ENCODE measurements at places on chromosomes 3 and 15.

DNA sequence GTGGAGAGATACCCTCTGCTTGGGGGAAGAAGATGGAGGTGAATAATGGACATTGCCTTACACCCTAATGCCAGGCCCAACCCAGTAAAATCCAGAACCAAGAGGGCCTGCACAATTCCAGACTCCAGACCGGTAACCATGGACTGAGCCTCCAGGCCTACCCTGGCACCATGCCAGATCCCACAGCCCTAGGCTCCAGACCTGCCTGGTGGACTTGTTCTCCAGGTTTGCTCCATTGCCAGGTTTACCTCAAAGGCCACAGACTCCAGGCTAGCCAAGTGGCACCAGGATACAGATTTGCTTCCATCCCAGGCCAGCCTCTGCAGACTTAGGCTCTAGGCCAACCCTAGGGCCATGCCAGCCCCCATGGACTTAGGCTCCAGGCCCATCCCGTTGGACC is 14.0 kb downstream of the PLCH1 start:
- no peak for DNase-seq

DNA sequence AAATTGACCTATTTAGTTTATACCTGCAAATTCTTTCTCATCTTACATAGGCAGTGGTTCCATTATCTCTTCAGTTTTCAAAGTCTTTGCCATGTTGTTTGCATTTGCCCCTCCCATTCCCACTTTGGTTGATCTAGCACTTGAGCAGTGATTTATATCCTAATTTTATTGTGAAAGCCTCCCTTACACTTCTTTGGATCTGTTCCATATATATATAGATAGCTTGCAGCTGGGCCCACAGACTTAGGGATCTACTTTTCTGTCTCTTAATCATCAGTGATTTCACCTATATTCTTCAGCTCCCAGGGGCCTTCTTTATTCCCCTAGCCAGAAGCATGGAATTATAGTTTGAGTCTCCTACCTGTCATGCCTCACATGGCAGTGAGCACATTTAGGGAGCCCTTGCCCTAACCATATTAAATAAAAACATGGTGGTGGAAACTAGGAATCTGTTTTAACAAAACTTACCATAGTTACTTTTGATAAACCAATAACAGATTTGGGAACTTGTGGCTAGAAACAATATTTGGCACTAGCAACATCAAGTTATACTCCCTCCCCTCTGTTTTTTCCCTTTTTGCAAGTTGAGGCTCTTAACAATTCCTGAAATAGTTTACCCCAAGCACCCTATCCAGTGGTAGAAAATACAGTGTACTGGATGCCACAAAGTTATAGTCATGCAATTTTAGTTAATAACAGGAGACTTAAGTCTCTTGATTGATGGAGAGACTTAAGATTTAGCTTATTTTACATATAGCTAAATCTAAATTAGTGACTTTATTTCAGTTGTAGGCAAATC is 41.7 kb downstream of the ARIH1 start:
- DNase-seq = no peak

- no peak for DNase-seq
These were observed 52.4 kb downstream of the CDC25A start for GRCh38 chr3:48135552-48136495.

DNA sequence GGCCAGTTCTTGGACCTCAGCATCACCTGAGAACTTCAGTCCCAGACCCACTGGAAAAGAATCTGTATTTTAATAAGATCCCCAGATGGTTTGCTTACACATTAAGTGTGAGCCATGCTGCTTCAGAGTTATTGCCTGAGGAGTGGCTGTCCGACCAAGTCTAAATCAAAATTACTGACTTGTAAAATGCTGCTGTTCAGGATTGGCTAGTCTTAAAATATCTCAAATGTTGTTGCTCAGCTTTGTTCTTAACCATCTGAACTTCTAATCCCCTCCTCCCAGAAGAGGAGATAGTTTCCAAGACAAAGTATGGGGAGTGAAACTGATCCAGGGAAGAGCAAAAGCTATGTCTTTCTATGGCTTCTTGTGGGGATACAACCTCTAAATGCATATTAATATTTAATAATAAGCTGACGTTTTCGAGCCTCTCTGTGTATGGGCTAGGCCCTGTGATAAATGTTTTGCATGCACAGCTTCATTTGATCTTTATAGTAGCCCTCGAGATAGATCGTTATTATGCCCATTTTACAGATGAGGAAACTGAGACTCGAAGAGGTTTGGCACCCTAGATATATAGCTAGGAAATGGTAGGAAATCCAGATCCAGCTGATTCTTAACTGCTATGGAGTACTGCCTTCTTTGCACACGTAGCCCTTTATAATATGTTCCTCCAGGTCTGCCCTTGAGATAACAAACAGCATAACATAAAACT is 52.2 kb downstream of the DNASE1L3 start:
- DNase-seq = no peak

DNA sequence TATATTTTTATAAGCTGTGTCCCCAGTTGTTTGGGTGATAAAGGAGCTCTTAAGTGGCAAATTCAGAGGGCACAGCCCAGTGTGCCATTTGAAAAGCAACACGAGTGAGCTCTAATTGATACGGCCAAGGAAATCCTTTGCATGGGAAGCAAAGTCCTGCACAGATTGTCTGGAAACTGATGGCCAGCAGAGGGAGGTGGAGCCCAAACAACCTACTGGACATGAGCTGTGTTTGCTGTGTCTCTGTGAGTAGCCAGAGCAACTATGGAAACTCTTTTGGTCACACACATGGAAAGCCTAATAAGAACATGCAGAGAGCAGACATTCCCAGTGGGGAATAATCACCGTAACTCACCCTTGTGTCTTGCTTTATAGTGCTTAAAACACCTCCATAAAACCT is 24.4 kb downstream of the ONECUT1 start:
- no peak for DNase-seq

DNA sequence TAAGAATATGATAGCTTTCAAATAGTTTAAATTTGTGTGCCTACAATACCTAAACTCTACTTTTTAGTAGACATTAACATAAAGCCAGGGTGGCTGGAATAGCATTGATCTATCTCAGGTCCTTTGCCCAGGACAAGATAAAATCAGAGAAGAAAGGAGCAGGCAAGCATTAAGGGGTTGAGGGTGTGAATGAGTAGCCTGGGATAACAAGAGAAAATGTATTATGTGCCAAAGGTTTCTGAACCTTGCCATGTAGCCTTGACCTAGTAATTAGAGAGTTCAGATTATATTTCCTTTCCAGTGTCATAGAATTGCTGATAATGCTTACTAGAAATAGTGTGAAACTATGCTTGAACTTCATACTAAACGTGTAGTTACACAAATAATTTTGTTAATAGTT is 22.9 kb downstream of the ATP11B start:
- DNase-seq = no peak

- no peak for DNase-seq
These were observed 51.8 kb upstream of the ADPGK start for GRCh38 chr15:72835294-72835890.

DNA sequence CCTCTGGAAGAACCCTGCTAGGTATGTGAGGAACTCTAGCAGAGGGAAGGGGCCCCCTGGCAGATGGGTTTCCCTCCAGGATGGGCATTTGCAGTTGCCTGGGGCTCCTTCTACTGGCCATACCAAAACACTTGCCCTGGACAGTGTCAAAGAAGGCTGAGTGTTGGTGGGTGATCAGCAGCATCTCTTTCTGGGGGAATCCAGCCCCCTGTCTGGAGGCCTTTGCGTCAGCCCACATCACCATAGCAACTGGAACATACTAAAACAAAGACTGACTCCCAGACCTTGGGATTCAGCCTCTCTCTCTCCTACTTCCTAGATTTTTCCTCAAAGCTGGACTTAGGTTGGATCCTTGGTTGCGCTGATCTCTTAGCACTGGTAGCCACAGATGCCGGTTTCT is 8.1 kb downstream of the CEMIP start:
- DNase-seq = no peak

DNA sequence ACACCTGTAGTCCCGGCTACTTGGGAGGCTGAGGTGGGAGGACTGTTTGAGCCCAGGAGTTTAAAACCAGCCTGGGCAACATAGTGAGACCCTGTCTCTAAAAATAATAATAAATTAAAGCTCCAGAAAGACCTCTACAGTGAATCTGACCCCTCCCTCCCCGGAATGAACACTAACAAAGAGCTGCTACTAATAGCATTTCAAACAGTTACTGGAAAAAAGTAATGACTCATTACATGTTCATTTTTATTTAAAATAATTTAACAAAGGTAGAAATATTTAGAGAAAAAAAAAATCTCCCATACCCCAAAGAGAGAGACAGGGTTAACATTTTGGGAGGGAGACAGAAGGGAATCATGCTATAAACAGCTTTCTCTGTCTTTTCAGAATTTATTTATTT is 2.2 kb upstream of the UBA3 start:
- DNase-seq = no peak

GRCh38 chr3:37053337-37053736 is 60.0 kb downstream of the MLH1 start:
- DNase-seq = no peak

DNA sequence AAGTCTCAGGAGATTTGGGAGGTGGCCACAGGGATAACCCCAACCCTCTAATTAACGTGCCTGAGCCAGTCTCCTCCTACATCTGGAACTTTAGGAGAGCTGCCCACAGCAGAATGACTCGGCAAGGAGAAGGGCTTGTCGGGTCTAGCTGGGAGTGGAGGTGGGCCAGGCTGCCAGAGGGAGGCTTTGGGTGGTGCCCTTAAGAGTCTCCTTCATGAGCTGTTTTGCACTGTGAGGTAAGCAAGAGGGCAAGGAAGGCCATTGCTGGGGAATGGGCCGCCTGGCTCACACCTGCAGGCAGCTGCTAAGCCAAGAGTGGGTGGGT is 3.6 kb upstream of the TNK2 start:
- DNase-seq = no peak

DNA sequence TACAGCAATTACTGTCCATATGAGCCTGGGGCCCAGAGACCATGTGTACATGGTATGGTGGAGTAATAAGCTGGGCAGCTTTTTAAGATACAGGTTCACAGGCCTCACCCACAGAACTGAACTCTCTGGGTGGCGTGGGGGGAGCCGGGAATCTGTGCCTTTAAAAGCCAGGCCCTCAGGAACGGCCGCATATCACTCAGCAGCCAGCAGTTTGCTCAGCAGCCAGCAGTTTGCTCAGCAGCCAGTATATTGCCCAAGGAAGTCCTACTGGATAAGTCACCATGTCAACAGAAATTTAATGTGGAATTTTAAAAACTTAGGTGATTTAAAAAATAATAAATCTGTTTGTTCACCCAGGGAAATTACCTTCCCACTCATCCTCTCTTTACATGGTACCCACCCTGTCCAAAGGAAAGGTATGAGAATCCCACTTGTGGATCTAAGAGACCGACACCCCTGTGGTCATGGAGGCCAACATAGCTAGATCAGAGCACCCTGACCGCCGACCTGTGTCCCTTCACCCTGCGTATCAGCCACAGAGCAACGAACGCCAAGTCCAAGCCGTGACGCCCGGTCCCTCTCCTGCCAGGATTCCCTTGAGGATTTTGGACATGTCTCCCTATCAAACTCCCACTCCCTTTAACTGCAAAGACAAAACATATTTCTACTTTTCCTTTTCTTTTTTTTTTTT is 95.7 kb upstream of the CHRM5 start:
- no peak for DNase-seq

DNA sequence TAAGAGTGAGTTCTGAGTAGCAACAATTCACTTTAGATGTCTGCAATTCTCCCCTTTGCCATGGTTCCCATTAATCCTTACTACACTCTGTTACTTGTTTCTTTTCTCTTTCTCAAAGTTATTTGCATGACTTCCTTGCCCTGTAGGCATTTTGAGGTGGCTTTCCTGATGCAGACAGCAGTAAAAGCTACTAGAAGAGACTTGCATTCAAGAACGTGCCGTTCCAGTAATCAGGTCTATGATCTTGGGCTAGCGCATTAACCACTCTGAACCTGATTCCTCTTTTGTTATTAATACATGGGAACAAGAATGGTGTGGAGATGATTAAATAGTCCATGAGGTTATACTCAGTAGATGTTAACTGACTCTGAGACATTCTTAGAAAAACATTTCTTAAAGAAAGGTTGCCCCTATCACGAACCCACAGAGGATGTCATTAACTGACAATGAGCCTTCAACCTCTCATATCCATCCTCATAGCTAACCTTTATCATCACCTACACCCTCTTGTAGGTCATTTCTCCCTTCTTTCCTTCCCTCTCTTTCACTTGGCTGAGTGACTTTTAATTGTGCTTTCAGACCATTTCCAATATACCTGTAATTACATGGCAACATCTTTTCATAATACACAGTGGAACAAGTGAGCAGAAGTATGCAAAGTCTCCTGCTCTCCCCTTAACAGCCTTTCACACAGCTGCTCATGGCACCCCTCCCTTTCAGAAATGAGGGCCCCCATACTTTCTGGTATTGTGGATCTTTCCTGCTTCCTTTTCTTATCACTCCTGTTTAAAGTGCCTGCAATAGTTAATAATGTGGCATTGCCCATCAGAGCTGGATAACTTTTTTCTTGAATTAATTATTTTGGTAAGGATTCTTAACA is 175.9 kb downstream of the CHST2 start:
- DNase-seq = no peak

GRCh38 chr3:32309654-32310242 is 71.3 kb downstream of the CMTM8 start:
- no peak for DNase-seq

DNA sequence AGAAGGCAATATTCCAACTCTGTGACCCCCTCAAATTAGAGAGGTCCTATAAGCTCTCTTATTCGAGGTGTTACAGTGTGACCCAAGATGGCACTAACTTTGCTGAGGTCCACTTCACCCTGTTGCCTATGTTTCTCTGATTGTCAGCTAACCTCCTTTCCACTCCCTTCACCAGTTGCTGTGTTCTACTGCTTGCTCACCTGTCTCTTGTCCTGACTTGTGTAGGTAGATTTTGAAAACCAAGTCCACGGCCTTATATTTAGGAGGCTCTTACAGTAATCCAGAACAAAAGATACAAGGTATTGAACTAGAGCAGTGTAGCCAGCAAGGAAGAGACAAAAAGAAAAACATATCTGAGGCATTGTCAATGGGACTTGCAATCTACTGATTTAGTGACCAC is 20.1 kb upstream of the GSK3B start:
- no peak for DNase-seq

DNA sequence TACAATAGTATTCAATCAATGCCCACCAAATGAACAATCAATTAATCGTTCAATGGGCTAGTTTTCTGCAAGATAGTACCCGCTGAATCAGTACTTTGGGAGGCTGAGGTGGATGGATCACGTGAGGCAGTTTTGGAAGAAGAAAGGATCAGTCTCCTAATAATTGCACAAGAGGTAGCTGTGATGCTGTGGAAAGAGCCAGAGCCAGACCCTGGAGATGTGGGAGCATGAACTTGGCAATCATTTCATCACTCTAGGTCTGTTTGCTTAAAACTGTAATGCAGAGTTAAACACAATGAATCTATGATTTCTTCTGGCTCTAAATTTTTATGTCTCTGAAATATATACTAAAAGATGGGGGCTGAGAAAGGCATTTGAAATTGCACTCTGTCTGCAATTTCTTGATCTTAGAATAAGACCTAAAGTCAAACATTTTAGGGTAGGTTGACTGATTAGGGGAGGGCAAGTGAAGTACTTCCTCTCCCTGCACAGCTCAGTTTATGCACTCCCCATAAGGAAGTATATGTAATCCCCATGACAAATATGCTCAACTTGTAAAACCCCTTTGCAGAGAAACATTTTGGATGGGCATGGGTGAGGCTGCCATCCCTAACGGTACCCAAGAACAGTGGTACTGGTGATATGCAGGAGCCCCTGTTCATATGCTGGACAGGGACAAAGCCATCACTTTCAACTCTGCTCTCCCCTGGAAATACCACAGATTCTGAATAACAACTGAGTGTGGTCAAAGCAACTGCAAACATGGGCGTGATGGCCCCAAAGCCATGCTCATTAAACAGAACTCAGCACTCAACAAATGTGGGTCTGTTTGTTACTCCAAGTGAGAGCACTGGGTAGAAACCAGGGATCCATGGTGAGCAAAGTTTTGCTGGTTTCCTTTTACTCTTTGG is 28.6 kb upstream of the SPATA12 start:
- DNase-seq = no peak

All from activated T-helper 2 cell treated with anti-CD3 and anti-CD28 coated beads, Interferon-gamma antibody, Interleukin-2, Interleukin-4, amounts not matched to agents 10 μg/mL and 5 μg/mL and 100 μg/mL, durations not matched to agents 14 hours and 24 hours and 36 hours (primary cell).